ENCODE measurements at places on chromosomes 6 and 20.

DNA sequence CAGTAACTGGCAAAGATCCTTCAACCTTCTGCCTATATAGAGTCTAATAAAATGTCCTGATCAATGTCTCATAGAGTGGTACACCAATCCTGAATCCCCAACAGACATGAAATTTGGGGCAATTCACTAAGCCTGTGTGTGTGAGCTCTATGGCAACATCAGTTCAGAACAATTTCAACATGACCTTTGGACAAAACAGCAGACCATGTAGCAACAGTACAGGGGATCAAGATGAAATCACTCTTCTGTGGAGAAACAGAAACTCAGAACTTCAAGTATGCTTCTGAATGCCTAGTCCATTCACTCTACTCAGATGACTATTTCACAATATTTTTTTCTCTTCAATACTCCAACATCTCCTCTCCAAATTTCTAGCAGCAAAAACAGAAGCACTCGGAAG, 49.1 kb upstream of the OPRM1 start:
- no peak for DNase-seq

GRCh38 chr6:1424306-1424927, 35.0 kb downstream of the FOXF2 start:
- peak; percentile 22 for DNase-seq

- no peak for DNase-seq
These were observed 2.1 kb downstream of the BPIFB4 start for GRCh38 chr20:33081411-33082154.

- DNase-seq = no peak
These were observed 191.0 kb downstream of the ZDHHC14 start for GRCh38 chr6:157571950-157572349.

DNA sequence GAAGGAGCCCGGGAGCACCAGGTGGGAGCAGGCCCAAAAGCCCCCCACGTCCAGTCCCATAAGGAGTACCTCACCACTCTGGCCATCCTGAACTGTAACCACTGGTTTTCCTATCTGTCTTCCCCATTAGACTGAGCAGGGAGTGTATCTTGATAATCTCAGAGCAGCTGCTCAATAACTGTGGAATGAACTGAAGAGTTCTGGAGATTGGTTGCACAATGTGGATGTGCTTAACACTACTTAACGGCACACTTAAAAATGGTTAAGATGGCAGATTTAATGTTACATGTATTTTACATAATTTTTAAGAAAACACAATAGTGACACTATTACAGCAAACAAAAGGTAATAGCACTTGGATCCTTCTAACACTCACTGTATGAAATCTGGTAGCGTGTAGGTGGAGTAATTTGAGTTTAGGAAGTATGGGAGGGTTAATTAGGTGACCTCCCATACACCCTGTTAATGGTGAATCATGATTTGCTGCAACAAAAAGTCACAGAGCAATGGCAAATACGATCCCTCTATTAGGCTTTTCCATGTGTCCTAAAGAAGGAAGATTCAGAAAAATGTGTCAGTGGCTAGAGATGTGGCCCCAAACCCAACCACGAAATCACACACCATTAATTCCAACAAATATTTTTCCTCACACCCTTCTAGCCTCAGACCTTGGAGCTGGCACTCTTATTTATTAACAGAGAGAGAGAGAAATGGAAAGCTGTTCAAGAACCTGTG, 18.4 kb downstream of the TRAM2 start:
- DNase-seq = no peak

- no peak for DNase-seq
These were observed 13.4 kb upstream of the FOXC1 start for GRCh38 chr6:1596088-1596852.

DNA sequence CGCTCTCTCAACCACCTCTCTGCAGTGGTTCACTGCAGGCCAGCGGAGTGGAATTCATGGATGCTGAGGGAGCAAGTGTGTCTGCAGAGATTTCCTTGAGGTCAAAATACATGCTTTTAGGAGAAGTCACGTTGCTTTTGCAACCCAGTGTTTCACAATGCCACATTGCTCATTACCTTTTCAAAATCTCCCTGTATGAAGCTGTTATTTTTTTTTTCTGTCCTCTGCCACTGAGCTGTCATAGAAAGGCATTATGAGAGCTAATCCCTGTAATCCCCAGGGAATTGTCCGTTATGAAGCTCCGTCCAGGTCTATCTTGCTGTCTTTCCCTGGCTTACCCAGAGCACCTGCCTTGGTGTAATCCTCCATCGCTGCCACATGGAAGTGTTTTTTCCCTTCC, 60.5 kb upstream of the SLC22A23 start:
- peak; percentile 88 for DNase-seq

DNA sequence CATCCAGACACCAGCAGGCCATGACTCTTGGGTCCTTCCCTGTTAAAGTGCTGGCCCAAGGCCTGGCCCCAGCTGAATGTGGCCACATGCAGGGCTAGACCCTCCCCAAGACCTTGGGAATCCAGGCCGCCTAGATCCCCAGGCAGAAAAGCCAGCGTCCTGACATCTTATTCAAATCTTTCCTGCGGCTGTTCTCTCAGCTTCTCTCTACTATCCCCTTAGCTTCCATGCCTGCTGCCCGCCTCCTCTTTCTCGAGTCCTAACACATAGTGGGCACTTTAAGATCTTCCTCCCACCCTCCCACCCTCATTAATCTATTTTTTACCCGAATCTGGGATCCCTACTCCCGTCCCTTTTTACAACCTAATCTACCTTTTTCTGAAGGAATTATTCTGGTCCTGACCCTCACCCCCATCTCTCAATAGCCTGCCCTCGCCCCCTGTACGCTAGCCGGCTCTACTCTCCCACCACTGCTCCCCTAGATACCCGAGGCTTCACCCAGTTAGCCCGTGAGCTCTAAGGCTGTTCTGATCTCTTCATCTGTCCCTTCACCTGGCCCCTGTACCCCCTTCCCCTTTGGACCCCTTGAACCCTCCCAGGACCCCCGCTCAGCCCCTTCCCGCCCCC, at the start of gene CCHCR1:
Gene CCHCR1, minus strand, starts transcription at position 290 of the 627 bp plus-strand sequence. Its CDS starts 202 bp downstream, at position 88.
- no peak for DNase-seq

DNA sequence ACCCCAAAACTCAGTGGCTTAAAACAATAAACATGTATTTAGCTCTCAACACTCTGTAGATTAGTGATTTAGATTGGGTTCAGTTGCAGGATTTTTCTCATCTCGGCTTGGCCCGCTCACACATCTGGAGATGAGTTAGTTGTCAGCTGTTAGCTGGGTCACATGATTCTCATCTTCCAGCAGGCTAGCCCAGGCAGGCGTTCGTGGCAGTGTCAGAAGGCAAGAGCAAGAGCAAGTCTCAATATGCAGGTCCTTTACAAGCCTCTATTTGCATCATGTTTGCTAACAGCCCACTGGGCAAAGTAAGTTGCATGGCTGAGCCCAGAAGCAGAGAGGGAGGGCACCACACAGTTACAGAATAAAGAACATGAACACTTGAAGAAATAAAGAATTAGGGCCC, 83.6 kb upstream of the MYLIP start:
- no peak for DNase-seq

DNA sequence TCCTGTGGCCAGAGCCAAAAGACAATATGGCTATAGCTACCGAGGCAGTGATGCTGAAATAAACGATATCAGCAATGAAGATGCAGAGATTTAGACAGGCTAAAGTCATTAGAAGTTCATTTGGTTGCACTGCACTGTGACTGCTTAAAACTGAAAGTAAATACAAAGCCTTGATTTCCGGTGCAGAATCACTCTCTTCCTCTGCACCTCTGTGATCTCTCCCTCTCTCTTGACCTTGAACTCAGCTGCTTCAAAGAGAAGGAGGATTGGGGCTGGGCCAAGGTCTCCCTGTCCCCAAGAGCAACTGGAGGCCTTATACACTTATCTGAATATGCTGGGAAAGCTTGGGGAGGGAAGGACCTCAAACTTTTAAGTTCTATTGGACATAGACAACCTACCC, 34.6 kb upstream of the SPACA1 start:
- no peak for DNase-seq

GRCh38 chr6:130115036-130115435, 96.7 kb downstream of the L3MBTL3 start:
- DNase-seq = no peak

DNA sequence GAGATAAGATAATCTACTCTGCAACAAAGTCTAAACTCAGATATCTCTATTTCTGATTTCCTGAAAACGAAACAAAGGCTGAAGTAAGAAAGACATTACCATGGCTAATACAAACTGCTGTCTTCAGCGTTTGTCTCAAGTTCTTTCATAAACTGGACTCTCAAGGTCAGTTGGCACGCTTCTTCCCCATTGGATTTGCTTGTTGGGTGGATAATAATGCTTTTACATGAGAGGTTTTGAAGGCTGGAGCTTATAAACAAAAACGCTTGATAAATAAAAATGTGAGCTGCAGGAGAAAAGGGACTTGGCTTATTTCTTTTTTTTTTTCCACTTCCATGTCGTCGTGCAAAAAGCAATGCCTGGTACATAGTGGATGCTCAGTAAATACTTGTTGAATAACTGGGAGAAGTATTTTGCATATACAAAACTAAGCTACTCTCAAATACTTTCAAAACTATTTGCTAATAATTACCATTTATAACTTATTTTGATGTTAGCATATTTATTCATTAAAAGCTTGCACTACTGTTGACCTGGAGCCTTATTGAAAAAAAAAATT, 65.7 kb upstream of the EEF1A1 start:
- DNase-seq = peak; percentile 23

- no peak for DNase-seq
These were observed 75.1 kb upstream of the MC3R start for GRCh38 chr20:56173438-56173837.

GRCh38 chr6:134735461-134735860, 214.4 kb downstream of the ALDH8A1 start:
- DNase-seq = no peak

DNA sequence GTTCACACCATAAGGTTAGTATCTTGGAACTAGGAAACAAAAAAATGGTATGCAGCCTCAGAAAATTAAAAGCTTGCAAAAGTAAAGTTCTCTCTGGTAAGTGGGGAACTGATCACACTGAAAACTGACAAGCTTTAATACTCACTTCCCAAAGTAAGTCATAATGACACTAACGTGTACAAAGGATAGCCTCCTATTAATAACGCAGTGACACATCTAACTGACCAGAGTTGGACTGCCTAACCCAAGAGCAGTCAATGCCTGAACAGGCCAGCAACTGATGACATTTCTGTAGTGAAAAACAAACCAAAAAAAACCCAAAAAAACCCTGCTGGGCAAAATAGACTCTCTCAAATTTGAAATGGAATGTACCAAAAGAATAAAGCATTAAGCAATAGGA, 30.7 kb downstream of the CHD6 start:
- DNase-seq = peak; percentile 22

GRCh38 chr6:154518396-154518795, 7.9 kb upstream of the CNKSR3 start:
- no peak for DNase-seq

DNA sequence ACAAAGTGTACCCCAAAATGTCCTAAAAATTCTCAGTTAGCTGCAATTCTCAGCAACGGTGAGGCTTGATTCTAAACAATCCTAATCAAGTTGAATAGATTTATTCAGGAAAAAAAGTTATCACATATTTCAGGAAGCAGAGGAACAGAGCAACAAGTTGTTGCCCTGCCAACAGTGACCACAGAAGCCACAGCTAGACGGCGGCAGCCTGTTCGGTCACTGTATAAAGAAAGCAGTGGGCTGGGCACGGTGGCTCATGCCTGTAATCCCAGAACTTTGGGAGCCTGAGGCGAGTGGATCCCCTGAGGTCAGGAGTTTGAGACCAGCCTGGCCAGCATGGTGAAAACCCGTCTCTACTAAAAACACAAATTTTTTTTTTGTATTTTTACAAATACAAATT, 171.2 kb upstream of the BMP5 start:
- DNase-seq = peak; percentile 86

DNA sequence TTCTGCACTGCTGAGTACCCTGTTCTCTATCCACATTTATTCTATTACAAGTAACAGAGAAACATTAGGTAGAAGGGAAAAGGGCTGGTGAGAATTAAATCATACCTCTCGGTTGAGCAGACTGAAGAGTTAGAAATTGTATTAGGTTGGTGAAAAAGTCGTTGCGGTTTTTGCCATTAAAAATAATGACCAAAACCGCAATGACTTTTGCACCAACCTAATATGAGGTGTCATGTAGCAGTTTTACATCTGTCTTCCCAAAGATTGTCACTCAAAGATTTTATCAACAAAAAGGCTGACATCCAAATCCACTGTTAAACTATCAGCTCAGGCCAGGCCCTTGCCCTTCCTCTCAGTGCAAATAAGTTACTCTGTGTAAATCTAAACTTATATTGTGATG, 28.3 kb upstream of the GRIK2 start:
- no peak for DNase-seq

- DNase-seq = peak; percentile 24
These were observed 724 bp downstream of the CDKN1A start for GRCh38 chr6:36679043-36679833.

- DNase-seq = no peak
These were observed 17.9 kb upstream of the MICB start for GRCh38 chr6:31479933-31480535.

- DNase-seq = no peak
These were observed 240.9 kb upstream of the RREB1 start for GRCh38 chr6:6866656-6867403.

DNA sequence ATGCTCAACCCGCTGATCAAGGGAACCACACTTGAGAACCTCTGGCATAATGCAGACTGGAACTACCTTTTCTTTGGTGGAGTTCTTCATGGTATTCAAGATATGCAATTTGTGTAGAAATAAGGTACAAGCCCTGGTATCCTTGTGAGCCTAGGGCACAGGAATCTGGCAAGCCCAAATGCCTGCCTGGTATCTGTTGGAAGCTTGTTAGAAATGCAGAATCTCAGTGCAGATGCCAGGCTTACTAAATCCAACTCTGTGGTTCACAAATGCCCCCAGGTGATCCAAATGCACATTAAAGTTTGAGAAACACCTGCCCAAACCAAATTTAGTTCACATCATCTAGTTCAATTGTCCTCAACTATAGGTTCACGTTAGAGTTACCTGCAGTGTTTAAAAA, 159.8 kb upstream of the LAMP5 start:
- no peak for DNase-seq

DNA sequence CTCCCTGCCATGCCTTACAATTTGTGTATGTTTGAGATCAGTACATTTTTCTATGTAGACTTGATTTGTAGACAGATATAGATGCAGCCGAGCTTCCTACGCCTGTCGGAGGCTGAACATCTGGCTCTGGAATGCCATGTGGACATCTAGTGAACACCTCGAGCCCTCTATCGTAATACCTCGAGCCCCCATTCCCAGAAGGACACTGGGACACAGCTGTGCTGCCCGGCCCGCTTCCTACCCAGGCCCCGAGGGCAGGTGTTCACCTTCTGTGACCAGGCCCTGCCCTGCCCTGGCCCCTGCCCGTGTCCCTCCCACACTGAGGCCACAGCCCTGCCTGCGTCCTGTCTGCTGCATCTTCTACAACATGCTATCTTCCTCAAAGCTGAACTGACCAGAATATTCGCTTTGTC, 12.9 kb downstream of the RPS6KA2 start:
- DNase-seq = no peak

GRCh38 chr6:150026976-150027805, 1.9 kb upstream of the RAET1L start:
- DNase-seq = no peak

GRCh38 chr6:8103726-8104125, 1.4 kb upstream of the EEF1E1 start:
- no peak for DNase-seq

GRCh38 chr20:17572034-17572638, 2.3 kb downstream of the DSTN start:
- no peak for DNase-seq

Measured in astrocyte (in vitro differentiated cells and primary cell).